ENCODE measurements at places on chromosomes 12 and 14.

GRCh38 chr12:10128687-10129086, 1.3 kb downstream of the CLEC7A start:
- no peak for DNase-seq

GRCh38 chr14:22908601-22909000, 10.3 kb downstream of the RBM23 start:
- no peak for DNase-seq

DNA sequence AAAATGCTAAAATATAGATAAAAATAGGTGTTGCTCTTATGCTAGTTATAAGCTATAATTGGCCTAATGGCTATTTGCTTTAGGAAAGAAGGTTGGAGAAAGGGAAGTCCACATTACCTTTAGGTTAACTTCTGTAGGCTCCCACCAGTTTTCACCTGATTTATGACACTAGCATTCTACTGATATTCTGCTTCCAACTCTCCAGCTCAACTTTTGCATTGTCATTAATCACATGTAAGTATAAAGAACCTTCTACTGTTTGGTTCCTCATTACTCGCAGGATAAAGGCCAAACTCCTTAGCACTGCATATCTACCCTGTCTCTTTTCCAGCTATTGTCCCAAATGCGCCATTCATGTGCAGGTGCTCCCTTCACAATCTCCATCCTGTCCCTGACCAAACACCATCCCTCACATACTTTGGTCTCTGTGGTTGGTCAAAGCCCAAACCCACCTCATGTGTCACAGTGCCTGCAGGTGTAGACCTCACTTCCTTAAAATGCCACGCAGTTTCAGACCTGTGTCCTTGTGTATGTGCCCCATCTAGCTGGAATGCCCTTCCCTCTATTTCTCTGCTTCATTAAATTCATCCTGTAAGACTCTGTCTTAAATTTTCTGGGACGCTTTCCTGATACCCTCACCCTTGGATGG, 3.3 kb downstream of the DDHD1 start:
- no peak for DNase-seq

- no peak for DNase-seq
Measured at GRCh38 chr14:32432813-32433538, 103.9 kb downstream of the AKAP6 start.

GRCh38 chr14:23183479-23183878, at the start of gene SLC7A8:
Gene SLC7A8 (minus strand): TSS chr14:23183660. CDS start chr14:23182914, 746 bp downstream.
- peak; percentile 79 for DNase-seq

- DNase-seq, result no peak
Measured at GRCh38 chr14:105484069-105484996, 2.4 kb upstream of the CRIP1 start.

Measured in NCI-H524 (cell line).